ENCODE measurements at places on chromosomes 1 and 21. TPM values are rescaled to one million over a fixed set of nuclear protein-coding genes. Genes with fewer than 3 reads are reported as not detected.
A peak's percentile ranks its signal among the peaks of the same experiment; 100 is the strongest.

GRCh38 chr1:34688006-34688741 is 66.7 kb upstream of the GJB5 start:
- DNase-seq: no peak

GRCh38 chr1:172514108-172514507 is 18.8 kb upstream of the SUCO start:
- DNase-seq: no peak

GRCh38 chr1:164660412-164660772 is 101.4 kb downstream of the PBX1 start:
- DNase-seq: no peak

- DNase-seq: no peak
Observed at GRCh38 chr21:29509121-29509520, 210.4 kb downstream of the BACH1 start.

DNA sequence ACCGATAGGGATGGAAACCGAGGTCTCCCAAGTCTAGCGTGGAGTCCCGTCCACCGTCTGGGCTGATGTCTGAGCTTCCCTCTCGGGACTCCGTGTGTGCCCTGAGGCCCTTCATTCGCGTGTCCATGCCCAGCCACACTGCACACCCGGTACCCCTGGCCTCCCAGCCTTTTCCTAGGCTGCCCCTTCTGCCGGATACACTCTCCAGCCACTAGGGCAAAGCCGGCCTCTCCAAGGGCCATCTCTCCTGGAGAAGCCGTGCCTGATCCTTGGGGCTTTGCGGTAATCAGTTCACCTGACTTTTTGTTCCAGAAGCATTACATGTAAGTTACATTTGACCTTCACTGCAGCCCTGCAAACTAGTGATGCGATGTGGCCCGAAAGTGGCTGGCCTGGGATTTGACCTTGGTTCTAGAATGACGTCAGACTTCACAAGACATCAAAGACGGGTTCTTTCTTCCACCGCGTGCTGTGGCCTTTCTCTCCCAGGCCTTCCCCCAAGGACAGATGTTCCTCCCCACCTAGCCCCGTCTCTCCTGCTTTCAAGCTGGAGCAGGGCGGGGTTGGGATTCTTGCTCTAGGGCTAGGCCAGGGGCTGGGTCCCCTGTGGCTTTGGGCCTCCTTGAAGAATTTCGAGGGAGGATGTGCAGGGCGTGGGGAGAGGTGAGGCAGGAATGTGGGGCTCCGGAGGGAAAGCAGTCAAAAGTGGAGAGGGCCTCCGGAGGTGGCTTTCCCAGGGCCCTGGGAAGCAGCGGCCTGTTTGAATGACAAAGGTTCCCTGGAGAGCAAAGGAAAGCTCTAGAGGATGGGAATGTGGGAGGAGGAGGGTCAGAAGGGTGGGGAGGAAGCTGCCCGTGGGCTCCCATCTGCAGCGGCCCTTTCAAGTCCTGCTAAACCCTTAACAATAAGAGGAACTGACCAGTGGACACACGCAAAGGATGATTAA is 49.7 kb upstream of the SLC2A1 start:
- DNase-seq: no peak

GRCh38 chr1:155086128-155086741 is 7.6 kb downstream of the EFNA3 start:
- DNase-seq: peak; percentile 64

DNA sequence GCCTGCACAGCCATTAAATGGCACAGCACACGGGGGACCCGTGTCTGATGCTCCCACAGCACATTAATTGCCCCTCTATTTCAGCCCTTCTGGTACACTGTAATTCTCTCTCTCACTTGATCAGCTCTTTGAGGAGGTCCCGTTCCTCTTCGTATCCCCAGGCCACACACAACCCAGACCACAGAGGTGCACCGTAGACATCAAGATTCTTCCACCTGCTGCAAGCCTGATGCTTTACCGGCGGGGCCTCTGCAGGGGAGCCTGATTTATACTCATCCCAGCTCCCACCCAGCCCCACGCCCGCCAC is 759 bp downstream of the SMYD3 start:
- DNase-seq: no peak

GRCh38 chr1:201542309-201543035 is 3.5 kb downstream of the NAV1 start:
- DNase-seq: no peak

EEIG2 gene
- total RNA-seq: 8.5 TPM

HAPLN2 gene
- total RNA-seq: 1.3 TPM

Measured in left cardiac atrium (tissue), 4 donors.